ENCODE measurements at places on chromosomes 13 and 19.
A peak's percentile ranks its signal among the peaks of the same experiment; 100 is the strongest.

DNA sequence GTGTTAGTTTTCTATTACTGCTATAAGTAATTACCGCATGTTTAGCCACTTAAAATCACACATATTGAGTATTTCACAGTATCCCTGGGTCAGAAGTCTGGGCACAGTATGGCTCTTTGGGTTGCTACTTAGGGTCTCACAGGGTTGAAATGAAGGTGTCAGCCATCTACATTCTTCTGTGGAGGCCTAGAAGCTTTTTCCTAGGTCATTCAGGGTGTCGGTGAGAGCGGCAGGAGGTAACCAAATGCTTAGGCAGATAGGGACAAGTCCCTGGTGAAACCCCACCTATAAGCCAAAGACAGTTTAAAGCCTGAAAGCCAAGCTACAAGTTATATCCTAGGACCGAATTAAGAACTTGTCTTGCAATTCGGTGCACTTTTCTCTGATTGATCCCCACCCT lies 856.7 kb downstream of the PCDH17 start:
- DNase-seq = no peak

DNA sequence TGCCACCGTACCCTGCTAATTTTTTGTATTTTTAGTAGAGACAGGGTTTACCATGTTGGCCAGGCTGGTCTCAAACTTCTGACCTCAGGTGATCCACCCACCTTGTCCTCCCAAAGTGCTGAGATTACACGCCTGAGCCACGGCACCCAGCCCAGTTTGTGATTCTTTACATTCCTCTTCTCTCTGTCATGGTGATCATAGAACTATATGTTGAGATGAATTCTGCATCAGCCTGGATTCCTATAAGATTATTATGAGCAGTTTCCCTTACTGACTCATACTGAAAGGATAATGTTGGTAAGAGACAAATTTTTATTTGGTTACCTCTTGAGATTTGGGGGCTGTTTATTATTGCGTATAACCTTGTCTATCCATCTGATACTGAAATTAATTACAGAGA lies 121.5 kb upstream of the CSNK1A1L start:
- DNase-seq = peak; percentile 71

DNA sequence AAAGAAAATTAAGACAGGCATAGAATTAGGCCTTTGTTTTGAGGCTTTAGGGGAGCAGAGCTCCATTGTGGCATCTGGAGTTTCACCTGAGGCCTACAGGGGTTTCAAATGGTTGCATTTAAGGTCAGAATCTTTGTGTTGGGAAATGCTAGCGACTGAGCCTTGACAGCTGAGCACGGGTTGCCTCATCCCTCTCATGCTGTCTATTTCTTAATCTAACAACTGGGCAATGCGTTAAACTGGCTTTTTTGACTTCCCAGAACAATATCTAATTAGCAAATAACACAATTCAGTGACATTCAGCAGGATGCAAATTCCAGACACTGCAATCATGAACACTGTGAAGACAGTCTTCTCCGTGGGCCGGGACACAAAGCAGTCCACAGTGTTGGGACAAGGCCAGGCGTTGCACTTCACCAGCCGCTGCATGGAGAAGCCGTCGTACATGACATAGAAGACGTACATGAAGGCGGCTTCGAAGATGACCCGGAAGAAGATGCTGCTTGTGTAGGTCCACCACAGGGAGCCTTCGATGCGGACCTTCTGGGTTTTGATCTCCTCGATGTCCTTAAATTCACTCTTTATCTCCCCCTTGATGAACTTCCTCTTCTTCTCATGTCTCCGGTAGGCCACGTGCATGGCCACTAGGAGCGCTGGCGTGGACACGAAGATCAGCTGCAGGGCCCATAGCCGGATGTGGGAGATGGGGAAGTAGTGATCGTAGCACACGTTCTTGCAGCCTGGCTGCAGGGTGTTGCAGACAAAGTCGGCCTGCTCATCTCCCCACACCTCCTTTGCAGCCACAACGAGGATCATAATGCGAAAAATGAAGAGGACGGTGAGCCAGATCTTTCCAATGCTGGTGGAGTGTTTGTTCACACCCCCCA lies 3.8 kb downstream of the GJB2 start:
- no peak for DNase-seq

DNA sequence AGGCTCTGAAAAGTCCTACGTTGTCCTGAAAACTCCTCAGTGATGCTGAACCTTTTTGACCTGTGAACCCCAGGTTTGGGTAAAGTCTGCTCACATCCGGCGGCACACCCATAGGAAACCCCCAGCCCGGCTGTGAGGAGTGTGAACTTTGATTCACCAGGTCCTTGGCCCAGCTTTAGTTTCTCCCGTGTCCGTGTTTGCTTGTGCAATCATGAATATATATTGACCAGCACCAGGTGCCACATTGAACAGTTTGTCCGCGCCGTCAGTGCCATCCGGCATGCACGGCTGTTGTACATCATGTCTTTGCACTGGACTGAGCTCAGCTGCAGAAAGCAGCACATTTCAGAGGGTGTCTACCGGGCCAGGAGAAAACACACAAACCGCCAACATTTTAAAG lies 45.3 kb downstream of the NFIC start:
- no peak for DNase-seq

DNA sequence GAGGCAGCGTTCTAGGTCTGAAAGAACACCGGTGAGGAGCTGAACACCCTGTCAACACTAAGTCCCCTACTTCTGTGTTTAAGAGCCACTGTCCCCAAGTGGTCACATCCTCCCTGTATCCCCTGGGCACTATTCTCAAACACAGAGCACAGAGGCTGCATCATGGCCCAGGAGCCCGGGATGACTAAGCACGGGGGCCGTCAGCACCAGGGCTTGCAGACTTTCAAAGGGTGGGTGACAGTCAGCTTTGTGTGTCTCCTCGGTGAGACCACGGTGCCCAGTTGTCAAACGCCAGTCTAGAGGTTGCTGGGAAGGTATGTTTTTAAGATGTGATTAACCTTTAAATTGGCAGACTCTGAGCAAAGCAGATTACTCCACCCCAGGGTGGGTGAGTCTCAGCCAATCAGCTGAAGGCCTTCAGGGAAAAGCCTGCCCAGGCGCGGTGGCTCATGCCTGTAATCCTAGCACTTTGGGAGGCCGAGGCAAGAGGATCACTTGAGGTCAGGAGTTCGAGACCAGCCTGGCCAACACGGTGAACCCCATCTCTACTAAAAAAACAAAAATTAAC lies 8.0 kb downstream of the MAP2K2 start:
- DNase-seq = no peak

DNA sequence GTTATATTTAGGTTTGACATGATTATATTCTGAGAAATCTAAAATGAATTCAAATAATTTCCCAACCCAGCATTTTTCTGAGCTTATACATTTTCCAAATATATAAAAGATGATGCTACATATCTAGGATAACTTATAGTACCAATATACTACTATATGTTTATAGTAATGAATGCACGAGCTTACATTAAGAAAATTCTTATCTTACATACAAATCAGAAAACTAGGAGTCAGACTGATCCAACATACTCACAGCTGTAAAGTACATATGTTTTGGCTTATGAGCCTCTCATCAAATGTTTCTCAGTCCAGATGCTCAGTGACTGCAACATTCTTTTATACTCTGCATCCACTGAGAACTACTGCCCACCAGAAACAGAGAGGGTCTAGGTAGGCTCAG lies 491.3 kb upstream of the KLF12 start:
- DNase-seq = no peak

DNA sequence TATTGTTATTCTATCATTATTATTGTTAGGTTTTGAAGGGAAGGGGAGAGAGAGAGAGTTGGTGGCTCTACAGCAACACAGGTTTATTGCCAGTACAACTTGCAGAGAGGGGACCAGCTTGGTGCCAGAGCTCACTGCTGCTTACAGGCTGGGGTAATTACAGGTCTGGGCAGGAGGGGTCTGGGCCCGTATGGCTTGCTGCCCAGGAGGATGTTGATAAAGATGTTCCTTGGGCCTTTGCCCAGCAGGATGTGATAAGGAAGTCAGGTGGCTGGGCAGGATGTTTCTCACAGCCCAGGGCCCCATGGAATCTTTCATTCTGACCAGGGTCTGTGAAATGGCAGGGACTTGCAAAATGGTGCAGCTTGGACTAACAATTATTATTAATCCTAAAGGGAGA lies 64.2 kb upstream of the ZNF599 start:
- DNase-seq = peak; percentile 24

- DNase-seq = no peak
Measured at GRCh38 chr13:25765266-25765665, 286.6 kb downstream of the SHISA2 start.

DNA sequence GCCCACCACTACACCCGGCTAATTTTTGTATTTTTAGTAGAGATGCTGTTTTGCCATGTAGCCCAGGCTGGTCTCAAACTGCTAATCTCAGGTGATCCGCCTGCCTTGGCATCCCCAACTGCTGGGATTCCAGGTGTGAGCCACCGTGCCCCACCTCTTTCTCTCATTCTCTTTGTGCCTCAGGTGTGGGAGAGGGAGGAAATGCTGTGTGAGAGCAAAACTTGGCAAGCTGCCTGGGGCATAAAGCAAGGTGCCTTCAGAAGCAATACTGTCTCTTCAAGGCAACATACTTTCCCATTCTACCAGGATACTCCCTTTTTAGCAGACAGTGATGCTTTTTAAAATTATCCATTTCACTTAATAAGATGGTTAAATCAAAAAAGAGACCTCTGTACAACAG lies 53.2 kb upstream of the RFC3 start:
- no peak for DNase-seq

DNA sequence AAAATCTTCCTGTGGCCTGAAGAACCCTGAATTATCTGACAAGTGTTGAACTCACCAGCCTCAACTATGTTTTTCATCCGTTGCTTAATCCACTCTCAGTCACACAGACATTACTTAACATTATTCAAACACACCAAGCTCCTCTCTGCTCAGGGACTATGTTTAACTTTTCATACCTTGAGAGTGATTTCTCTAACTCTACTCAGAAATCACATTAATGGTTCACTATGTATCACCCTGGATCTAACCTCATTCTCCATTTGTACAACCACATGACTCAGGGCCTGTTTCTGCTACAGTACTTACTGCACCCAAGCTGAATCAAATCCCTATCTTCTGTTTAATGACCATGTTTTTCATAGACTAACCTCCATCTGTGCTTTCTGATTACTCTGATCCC lies 553.7 kb upstream of the PRR20A start:
- DNase-seq = no peak

GRCh38 chr13:29484236-29484635 lies 111.3 kb downstream of the SLC7A1 start:
- no peak for DNase-seq

DNA sequence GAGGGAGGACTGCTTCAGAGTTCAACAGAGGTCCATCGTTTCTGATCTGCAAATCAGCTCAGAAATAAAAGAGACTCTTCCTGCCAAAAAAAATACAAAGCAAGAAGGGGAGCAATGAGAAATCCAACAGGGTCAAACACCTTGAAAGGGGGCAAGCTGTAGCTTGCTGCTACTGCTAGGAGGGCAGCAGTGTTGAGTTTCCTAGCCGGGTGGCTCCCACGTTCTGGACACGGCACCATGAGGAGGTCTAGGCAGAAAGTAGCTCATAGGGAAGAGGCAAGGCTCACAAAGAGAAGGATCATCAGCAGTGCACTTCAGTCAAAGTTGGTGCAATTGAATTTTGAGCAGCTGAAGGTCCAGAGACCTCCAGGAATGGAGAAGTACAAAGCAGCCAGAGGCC lies 75.3 kb downstream of the FOXO1 start:
- no peak for DNase-seq

DNA sequence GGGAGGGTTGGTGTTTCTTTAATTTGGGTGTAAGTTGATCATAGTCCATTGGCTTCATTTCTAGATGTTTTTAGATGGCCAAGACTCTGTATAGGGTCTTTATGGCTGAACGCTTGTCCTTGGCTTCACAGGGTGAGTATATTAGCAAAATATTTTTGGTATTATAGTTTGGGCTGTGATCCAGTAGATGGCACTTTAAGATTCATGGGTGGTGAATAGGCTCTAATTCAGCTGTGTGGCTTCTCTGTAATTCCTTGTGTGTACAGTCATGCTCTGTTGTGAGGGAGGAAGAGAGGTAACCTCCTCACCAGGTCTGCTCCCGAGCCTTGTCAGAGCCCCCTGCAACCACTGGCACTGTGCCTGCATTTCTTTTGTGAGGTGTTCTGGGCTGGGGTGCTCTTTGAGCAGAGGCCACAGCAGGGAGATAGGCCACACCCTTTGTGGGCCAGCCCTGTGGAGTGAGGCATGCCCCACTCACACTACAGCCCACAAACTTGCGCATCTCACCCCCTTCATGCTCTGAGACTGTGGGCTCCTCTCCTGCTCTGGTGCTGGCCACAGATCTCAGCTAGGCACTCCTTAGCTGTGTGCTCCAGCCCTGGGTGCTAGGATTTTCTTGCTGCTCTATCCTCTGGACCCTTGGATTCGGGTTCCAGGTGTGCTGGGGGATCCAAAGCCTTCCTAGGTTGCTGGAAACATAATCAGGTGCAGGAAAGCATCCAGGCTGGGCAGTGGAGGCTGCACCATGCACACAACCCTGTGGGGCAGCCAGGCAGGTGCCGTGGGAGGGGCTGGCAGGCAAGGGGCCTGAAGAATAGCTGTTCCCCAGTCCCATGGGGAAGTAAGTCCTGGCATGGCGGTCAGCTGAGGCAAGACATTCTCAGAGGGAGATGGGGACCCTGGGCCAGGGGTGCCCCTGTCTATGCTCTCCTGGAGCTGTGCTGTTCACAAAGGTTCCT lies 193.9 kb downstream of the GPC5 start:
- DNase-seq = peak; percentile 13

DNA sequence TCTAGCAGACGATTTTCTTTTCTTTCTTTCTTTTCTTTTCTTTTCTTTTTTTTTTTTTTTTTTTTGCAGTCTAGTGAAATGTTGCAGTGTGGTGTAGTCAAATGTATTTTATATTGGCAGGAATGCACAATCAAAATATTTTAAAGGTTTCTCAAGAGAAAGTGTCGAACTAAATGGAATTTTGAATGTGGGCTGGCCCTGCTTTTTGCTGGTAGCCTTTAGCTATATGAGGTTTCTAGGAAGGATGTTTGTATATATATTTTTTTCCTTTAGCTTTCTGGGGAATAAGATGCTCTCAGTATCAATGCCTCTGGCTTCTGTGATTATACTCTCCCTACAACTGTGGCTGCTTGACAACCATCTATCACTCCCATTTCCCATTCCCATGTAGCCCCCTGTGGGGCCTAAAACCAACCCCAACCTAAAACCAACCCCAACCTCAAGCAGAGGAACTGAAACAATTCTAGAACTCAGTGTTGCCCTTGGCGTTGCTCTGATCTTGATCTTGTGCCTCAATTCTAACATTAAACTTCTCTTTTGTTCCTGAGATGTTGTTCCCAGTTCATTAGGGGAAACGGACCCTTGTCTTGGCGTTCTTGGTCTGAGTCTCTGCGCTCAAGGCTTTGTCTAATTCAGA lies 27.1 kb downstream of the CYSLTR2 start:
- no peak for DNase-seq

DNA sequence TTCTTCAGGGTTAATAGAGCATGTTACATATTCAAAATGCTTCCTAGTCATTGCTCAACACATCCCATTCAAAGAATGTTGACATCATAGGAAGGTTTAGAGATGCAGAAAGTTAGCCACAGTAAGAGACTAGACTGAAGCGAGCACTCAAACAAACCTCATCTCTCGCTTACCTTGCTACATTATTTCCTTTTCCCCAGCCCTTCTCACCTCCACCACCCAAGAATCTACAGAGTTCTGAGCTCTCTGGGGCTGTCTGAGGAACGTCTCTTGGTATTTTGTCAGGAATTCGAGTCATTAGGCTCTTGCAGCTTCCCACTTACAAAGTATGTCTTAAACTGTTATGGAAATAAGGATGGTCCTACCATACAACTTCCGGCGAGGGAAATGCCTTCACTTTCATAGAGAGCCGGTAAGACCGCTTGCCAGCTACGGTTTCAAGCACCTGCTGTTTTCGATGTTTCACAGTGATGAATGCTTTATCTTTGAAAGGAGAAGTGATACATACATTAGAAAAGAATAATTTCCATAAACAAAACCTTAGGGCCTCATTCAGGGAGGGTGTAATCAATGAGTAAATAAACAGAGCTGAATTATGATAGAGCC lies 65.1 kb downstream of the FLT1 start:
- DNase-seq = peak; percentile 77

All from iris pigment epithelial cell (primary cell).